Activated naive CD4-positive, alpha-beta T cell treated with anti-CD3 and anti-CD28 coated beads, Interleukin-2, amount 10 ng/mL, durations not matched to agents 7 days and 5 days (primary cell): ENCODE measurements at places on chromosomes 5 and 9.

DNA sequence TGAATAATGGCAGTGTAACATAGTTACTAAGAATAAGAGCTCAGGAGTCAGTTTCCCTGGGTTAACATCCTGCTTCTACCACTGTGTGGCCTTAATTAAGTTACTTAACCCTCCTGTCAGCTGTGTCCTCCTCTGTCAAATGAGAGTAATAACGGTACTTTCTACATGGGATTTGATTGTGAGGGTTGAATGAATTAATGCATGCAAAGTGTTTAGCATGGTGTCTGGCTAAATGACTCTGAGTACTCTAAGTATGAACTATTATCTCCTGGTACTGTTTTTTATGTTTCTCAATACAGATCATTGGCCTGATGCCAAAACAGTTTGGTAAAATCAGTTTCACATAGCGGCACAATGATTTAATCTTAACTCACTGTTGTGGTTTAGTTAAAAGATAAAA is 19.6 kb downstream of the ZNF131 start:
- no peak for DNase-seq

- DNase-seq = peak; percentile 49
These were observed 5.9 kb upstream of the FOXD1 start for GRCh38 chr5:73454379-73455036.

DNA sequence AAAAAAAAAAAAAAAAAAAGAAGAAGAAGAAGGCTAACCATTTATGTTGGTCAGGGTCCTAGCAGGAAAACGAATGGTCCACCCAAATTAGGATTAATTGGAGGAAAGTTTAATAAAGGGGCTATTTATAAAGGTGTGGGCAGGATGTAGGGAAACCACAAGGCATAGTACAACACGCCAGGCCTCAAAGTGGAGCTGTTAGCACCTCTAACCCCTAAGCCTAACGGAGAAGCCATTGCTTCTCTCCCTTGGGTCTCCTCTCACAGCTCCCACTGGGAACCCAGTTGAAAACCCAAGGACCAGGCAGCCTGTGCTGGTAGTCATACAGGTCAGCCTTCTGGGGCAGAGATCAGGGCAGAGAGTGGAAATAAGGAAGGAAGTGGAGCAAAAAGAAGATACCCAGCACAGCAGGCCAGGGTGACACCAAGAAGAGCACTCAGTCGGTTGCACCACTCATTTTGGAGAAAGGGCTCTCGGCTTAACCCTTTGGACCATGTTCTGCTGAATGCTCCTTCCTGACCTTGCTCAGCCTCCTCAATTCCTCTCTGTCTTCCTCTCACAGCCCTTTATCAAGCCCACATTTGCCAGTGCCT is 8.8 kb upstream of the GLIPR2 start:
- DNase-seq = no peak

DNA sequence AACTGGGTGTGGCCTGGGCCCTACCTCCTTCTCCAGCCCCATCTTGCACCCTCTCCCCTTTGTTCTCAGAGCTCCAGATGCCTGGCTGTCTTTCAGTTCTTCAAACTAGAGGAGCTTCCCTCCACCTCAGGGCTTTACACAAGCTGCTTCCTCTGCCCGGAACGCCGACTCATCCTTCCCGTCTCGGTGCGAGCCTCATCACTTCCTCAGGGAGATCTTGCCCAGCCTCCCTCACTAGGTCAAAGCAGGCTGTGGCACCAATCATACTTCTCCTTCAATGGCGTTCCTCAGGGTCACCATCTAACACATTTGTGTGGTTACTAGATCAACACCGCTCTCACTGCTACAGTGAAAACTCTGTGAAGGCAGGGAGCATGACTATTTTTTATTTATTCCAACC is 56.2 kb upstream of the ZSWIM6 start:
- DNase-seq = no peak
